ENCODE measurements at places on chromosomes 4 and X.
A peak's percentile ranks its signal among the peaks of the same experiment; 100 is the strongest.

GRCh38 chrX:19179389-19179788 lies 57.1 kb upstream of the ADGRG2 start:
- DNase-seq, result no peak

GRCh38 chr4:141739636-141740035 lies 103.3 kb downstream of the IL15 start:
- no peak for DNase-seq

GRCh38 chr4:93814722-93815121 lies 13.8 kb upstream of the ATOH1 start:
- DNase-seq, result no peak

DNA sequence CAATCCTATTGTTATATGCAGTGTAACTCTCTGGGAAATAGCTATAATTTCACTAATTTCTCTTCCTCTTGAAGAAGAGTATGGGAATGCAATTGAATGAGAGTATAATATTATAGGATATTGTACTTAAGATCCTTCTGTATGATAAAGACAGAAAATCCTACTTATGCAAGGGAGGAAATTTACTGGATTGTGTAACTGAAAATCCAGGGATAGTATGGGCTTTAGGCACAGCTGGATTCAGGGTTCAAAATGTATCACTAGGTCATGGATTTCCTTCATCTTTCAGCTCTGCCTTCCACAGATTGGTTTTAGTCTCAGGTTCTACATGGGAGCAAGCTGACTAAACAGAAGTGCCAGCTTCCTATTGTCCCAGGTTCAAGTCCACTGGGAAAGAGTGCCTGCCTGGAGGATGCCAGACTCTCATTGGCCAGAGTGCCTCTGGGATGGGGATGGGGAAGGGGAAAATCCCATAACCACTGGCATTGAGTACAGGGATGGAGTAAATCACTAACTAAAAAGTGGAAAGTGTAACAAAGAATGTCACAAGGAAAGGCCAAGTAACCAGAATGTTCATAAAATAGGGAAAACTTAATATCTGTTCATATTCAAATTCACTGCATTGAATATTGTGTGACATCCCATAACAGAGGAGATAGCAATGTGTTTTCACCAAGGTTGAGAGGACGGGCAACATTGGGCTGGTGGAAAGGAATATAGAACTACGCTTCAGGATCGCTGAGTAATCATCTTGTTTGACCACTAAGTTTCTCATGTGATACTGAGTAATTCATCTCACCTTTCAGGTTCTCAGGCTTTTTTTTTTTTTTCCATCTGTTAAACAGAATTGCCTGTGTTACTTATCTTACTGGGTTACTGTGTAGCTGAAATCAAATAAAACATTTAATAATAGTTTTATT lies 75.7 kb downstream of the ANXA3 start:
- DNase-seq, result no peak

- DNase-seq, result no peak
Observed at GRCh38 chr4:99447513-99447912, 12.4 kb upstream of the ADH7 start.

- peak; percentile 11 for DNase-seq
Observed at GRCh38 chr4:128287141-128287870, at the start of gene PGRMC2. PGRMC2 (minus strand) TSS chr4:128287813; CDS start chr4:128287790, 23 bp downstream.

DNA sequence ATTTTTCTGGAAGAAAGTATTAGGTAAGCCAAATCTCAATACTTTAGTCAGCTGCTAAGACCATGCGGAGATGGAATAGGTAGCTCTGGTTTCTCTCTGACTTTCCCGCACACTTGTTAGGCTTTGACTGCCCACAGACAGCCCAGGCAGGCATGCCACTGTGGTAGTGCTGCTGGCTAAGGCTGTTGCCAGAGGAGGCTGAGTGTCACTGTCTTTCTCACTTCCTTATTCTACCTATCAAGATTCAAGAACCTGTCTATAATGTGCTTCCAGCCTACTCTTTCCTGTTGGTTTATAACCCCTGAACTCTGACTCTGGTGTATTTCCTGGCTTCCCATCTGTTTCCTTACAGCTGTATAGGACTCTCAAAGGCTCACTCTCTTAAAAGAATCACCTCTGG lies 81.8 kb upstream of the TRPC5 start:
- no peak for DNase-seq

DNA sequence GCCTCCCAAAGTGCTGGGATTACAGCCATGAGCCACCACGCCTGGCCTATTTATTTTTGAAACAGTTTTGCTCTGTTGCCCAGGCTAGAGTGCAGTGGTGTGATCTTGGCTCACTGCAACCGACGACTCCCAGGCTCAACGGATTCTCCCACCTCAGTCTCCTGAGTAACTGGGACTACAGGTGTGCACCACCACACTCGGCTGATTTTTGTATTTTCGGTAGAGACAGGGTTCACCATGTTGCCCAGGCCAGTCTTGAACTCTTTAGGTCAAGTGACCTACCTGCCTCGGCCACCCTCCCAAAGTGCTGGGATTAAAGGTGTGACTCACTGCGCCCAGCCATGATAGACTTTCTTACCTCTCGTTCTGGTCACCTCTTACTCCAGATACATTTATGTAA lies 124.0 kb downstream of the UBE2K start:
- no peak for DNase-seq

DNA sequence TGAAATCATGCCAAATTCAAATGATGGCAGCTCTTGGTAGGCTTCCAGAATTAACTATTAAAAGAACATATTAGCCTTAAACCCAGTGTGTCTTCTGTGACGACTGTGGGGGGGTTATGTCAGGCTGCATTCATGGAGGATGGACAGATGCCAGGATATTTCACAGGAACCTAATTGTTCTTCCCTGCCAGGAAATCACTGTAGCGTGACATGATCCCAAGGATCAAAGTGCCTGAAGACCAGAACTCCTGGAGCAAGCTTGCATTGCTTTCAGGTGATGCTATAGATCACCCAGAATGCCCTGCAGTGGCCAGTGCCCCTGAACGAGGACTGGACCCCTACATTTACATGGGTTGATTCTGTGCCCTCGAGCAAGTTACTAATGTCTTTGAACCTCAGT lies 1093.0 kb upstream of the TENM3 start:
- DNase-seq, result no peak

DNA sequence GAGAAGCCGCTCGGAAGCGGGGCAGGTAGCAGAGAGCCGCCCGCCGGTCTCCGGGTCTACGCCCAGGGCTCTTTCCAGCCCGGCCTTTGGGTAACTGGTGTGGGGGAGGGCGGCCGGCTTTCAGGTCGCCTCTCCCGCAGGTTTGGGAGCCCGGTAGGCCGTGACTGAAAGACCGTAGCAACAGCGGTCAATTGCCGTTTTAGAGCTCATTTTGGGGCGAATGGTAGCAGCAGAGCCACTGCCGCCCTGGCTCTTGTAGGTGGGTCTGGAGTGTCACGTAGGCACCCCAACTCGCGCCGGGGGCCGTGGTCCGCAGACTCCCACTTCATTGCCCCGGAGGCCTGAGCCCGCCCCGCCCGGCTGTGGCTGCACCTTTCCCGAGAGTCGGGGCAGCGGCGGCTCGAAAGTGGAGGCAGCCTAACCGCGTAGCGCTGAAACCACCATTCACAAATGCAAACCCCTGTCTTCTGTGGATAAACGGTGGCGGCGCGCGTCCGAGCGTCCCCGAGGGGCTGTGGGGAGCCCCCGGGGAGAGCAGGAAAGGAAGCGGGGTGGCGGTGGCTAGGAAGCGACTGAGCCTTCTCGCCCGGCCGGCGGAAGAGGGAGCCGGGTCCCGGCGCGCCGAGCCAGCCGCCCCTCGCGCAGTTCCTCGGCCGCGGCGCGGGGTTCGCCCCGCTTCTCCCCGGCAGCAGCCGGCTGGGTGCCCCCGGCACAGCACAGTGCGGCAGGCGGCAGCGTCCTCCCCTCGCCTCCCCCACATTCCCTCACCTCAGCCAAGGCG lies 2185.1 kb upstream of the TENM3 start:
- no peak for DNase-seq

DNA sequence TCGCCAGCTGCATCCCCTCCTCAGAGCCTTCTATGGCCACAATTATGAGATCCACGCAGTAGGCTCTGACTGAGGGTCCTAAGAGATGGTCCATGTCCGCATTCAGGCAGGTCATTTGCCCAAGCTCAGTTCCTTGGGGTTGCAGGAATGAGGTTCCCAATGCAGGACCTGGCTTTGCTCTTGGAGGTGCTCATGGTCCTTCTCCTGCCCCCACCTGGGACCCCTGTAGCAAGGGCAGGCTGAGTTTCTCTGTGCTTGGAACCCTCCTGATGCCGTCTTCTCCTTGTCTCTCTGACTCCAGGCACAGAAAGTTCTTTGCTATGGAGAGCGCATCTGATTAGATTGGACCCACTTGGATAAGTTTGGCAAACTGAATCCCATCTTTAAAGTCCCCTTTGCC lies 16.5 kb upstream of the SHOX start:
- DNase-seq, result no peak

GRCh38 chr4:8030121-8030781 lies 90.6 kb upstream of the AFAP1 start:
- DNase-seq, result no peak

DNA sequence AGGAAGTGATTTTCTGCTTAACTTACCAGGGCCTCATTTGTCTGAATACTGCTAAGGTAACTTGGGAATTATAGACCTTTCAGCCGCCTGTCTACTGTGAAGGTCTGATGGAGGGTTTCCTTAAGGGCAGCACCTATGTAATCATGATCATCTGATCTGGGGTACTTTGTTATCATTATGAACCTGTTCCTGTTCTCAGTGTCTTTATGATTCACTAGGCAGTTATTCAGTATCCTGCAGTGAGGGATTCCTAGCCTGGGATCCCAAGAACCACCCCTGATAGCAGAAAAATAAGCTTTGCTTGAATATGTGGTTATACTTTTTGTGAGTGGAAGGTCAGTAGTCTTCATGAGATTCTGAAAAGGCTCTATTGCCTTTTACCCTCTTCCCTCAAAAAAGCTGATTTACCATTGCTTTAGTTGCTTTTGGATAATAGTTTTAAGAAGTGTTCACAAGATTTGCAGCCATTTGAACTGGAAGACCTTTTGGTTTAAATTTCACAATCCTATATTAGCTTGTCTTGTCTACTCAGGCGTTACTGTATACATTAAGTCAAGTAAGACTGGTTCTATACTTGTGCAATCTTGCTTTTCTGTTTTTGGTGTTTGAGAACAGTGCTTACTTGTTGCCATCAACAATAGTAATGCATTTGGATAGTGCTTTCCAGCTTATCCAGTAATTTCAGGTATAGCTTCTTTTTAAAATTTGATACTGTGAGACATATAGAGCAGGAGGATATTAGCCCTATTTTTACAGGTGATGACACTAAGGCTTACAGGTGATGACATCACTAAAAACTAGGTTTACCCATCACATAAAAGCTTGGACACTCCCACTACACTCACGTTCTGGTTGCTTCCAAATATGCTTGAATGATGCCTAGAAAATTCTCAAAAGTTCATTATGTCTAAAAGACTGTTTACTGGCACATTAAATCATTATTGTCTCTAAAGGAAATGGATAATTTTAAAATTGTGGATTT lies 60.0 kb downstream of the FHIP1A start:
- no peak for DNase-seq

DNA sequence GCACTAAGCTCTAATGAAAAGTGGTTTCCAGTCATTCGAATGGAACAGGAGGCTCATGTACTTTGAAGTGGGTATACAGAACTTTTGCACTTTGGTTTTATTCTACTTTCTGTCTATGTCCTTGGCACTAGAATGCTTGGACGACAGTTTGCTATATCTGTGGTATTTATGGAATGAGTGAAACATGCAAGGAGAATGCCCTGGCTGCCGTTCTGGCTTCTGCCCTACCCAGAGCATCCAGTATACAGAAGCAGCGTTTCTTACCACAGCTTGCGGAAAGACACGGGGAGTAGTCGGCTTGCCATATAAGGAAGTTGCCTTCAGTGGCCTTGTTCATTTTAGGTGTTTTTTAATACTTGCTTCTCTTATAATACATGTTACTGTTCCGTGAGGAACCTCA lies 98.0 kb downstream of the TBL1X start:
- no peak for DNase-seq

- no peak for DNase-seq
Observed at GRCh38 chr4:113181289-113182007, 132.0 kb downstream of the ANK2 start.

DNA sequence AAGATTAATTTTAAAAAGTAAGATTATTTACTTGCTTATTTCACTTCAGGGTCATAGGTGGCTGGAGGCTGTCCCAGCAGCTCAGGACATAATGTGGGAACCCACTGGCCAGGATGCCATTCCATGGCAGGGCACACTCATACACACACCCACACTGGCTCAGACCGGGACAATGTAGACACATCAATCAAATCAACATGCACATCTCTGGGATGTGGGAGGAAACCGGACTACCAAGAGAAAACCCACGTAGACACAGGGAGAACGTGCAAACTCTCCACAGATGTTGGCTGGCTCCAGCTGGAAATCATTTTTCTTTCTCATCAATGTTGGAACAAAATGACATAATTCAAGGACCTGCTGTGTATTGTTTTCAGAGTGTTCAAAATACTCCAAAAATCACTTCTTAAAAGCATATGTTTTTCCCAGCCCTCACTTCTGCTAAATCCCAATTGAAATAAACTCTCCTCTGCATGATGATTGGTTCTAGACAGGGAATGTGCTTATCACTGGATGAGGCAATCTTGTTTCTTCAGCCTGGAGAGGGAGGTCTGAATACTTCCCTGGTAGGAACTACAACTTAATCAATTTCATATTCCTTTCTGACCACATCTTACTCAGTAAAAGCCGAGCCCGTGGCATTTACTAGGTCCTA lies 18.6 kb upstream of the CPE start:
- DNase-seq, result no peak
